ENCODE measurements at places on chromosomes 5 and 9. TPM values are rescaled to one million over a fixed set of nuclear protein-coding genes. Genes with fewer than 3 reads are reported as not detected.

LHX3 gene
- total RNA-seq = 0.13 TPM

SCGB3A2 gene
- 0.39 TPM for total RNA-seq

PPP1R26 gene
- total RNA-seq = 17.5 TPM

NRARP gene
- 16.9 TPM for total RNA-seq

STKLD1 gene
- 0.74 TPM for total RNA-seq

PPP3R2 gene
- total RNA-seq = not detected

CACFD1 gene
- total RNA-seq = 13.9 TPM

SPINK6 gene
- total RNA-seq = not detected

CDH9 gene
- total RNA-seq = 0.10 TPM

PFN3 gene
- not detected for total RNA-seq

SH3GL2 gene
- total RNA-seq = not detected

PLAC8L1 gene
- total RNA-seq = 0.49 TPM

SRA1 gene
- total RNA-seq = 52.0 TPM

RANBP3L gene
- total RNA-seq = 0.28 TPM

SPRY4 gene
- 35.6 TPM for total RNA-seq
